ENCODE measurements at places on chromosomes 7 and 10.
A peak's percentile ranks its signal among the peaks of the same experiment; 100 is the strongest.

DNA sequence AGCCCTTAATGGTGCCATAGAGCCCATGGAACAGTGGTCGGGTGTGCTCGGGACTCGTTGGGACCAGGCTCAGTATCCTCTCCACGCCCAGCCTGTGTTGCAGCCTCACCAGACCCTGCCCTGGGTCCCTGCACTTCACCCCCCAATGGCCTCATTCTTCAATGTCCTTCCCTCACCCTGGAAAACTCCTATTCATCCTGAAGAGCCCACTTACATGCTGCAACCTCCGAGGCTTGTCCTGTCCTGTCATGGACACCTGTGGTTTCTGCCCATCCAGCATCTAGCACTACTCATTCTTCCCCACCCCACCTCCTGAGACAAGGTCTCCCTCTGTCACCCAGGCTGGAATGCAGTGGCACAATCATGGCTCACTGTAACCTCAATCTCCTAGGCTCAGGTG lies 7.7 kb downstream of the MMD2 start:
- no peaks in the 10 kb centered on the region for H3K4me1 ChIP-seq
- no peaks in the 10 kb centered on the region for H3K36me3 ChIP-seq
- no peak for DNase-seq
- H3K27ac ChIP-seq = no peak overlapping the region

DNA sequence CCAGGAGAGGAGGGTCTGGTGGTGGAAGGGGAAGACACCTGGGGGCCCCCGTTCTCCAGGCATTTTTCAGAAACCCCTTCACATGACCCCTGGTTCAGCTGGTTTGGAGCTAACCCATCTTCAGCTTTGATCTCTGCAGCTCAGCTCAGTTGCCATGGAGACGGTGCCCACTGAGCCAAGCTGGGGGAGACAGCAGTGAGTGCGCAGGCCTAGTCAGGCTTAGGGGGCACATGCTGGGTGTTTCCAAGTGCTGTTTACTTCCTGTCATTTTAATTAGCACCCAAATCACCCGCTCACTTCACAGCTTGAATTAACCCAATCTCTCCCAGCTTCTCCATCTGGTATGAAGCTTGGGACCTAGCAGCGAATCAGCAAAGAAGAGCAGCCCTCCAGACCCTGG lies 9.0 kb downstream of the SPOCK2 start:
- peak; percentile 62 for DNase-seq
- H3K4me1 ChIP-seq = peaks cover 93% of the 10 kb centered on the region
- peaks cover 36% of the 10 kb centered on the region for H3K36me3 ChIP-seq
- peak overlapping the region; percentile 38 for H3K4me3 ChIP-seq

DNA sequence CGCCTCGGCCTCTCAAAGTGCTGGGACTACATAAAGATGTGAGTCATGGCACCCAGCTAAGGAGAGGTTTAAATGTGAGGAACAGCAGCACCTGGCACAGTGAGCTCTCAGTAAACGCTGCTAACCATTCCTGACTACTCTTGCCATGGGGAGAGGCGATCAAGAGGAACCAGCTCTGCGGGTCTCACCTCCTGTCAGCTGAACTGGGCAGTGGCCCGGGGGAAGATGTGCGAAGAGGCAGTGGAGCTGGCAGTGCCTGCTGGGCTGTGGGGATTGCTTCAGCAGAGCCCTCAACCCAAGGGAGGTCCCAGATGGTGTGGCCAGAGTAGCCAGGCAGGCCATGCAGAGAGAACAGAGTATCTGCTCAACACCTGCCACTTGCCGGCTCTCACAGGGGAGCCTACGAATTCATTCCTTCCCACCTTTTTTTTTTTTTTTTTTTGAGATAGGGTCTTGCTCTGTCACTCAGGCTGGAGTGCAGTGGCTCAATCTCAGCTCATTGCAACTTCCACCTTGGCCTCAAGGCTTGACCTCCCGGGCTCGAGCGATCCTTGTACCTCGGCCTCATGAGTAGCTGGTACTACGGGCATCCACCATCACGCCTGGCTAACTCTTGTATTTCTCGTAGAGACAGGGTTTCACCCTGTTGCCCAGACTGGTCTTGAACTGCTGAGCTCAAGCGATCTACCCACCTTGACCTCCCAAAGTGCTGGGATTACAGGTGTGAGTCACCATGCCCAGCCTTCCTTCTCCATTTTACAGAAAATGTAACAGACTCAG lies 6.8 kb downstream of the POLM start:
- no peak overlapping the region for H3K27ac ChIP-seq
- peaks cover 47% of the 10 kb centered on the region for H3K36me3 ChIP-seq
- H3K27me3 ChIP-seq = no peaks in the 10 kb centered on the region
- H3K4me3 ChIP-seq = no peak overlapping the region
- H3K4me1 ChIP-seq = peaks cover 17% of the 10 kb centered on the region

GRCh38 chr7:74606909-74607510 lies 50.5 kb upstream of the GTF2I start:
- H3K4me1 ChIP-seq = peaks cover 8% of the 10 kb centered on the region
- no peak for DNase-seq
- H3K27ac ChIP-seq = no peak overlapping the region

DNA sequence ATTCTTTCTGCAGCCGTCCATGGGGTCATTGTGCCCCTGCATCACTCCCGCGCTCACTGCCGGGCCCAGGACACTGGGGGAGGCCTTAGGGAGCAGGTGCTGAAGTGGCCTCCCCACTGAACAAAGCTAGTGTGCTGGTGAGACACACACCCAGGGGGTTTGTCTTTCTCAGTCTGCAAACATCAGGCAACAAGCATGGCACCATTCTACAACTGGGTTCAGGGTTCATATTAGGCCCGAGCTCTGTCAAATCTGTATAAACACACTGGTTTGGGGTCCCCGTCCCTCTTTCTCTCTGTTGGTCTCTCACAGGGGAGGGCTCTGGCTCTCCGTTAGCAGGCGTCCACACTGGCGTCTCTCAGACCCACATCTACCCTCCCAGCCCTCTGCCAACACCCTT lies 11.1 kb upstream of the PPP2R2D start:
- no peaks in the 10 kb centered on the region for H3K36me3 ChIP-seq
- H3K4me3 ChIP-seq = no peak overlapping the region
- DNase-seq = no peak
- H3K27ac ChIP-seq = no peak overlapping the region
